Stimulated activated naive CD8-positive, alpha-beta T cell treated with anti-CD3 and anti-CD28 coated beads, Interleukin-15, amount 100 ng/mL, for 72 hours (primary cell): ENCODE measurements at places on chromosomes 7 and 10.
A peak's percentile ranks its signal among the peaks of the same experiment; 100 is the strongest.

DNA sequence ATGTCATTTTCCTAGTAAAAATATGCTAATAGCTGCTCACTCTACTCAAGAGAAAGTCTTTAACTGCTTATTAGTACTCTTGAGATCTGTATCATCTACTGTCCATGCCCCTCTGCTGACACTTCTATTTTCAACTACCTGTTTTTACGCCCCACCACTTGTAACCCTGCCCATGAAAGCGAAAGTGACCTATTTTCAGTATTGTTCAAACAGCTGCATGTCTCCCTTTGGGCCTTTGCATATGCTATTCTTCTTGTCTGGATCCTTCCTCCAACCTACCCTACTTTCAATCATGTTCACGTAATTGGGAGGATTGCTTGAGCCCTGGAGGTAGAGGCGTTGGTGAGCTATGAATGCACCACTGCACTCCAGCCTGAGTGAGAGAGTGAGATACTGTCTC, 1481.3 kb downstream of the GATA3 start:
- no peak for DNase-seq

- no peak for DNase-seq
Observed at GRCh38 chr10:76415554-76415953, 984.1 kb downstream of the LRMDA start.

DNA sequence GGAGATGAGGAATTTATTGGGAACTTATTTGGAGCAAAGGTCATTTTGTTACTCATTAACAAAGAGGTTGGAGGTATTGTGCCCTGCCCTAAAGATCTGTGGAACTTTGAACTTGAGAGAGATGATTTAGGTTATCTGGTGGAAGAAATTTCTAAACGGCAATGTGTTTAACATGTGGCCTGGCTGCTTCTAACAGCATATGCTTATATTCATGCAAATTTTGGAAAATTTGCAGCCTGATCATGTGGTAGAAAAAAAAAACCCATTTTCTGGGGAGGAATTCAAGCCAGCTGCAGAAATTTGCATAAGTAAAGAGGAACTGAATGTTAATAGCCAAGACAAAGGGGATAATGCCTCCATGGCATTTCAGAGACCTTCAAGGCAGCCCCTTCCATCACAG, 10.7 kb upstream of the PANK1 start:
- no peak for DNase-seq

DNA sequence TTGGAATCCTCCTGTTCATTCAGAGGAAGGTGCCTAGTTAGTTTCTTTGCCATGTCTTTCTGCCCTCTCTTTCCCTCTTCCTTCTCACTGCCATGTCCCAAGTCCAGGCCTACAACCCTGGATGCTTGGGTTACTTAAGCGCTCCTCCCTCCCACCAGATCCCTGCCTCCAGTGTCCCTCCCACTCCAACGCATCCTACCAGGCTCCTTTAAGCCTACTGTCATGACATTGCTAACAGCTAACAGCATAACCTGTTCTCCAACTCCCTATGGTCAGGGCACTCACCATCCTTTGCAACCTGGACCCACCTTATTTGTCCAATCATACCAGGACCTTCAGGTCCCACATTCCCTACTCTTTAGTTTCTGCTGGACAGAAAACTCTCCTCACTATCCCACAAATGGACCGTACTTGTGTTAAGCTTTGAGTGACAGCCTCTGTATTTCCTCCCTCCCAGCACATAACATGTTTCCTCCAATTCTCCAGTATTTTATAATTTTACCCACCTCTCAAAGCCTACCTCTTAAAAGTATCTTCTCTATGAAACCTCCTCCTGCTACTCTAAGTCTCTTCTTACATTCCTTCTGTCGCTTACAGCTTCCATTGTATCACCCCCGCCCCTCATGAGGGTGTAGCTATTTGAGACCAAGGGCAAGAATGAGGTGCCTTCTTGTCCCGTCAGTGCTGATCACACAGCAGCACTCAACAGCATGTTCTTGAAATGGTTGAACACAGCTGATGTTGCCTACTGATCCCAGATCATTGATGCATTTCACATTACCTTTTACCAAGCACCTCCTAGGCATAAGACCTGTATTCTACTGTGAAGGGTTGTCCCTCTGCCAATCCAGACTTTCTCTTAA, 1.7 kb downstream of the BLNK start:
- no peak for DNase-seq

DNA sequence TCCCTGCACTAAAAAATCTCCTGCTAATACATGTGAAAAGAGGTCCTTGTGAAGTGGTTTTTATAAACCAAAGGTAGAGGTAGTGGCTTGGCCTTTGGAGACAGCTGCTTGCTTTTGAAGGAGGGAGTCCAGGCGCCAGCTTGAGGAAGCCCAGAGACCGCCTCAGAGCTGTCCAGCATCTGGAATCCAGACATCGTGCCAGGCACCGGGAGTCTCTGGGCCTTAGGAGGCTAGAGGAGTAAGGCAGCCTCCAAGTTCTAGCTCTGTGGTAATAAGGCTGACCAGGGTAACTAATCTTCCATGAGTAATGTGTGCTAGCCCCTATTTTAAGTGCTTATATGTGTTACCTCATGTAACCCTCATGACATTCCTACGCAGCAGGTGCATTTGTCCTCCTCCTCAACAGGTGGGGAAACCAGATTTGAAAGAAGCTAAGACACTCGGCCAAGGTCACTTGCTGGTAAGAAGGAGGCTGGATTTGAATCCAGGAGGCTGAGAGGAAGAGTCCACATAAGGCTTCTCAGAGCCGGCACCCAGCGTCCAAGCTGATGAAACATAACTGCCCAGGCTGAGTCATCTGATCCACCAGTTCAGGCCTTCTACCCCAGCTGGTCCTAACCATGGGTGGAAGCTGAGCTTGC, 26.1 kb downstream of the PRLHR start:
- no peak for DNase-seq

DNA sequence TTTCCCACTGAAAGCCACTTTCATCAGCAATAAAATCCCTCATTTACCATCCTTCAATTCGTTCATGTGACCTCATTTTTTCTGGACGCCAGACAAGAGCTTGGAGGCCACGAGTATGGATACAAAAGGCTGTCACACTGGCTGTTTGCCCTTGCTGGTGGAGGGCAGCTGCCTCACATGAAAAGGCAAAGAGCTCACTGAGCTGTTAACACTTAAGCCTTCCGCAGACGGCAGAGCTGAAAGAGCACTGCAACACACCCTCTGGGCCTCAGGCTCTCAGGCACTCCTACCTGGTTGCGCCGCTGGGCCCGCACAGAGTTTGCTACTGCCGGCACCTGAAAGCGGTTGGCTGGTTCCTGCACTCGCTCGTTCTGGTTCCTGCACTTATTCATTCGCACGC, 193.5 kb downstream of the CFTR start:
- no peak for DNase-seq

DNA sequence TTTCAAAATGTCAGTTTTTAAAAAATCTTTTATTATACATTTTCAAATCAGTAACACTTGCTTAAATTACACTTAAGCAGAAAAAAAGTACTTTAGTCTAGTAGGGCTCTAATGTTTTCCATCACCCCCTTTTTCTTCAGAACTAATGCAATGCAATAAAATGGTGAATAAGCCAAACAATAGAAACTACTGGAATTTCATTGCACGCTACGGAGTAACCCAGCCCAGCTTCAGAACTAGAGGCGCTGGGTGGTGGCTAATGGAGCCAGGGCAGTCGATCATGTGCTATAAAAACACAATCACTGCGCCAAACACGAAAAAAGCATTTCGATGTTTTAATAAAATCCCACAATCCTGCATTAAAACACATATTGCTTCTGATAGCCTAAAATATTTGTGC, 59.9 kb upstream of the ODAD2 start:
- DNase-seq = no peak

GRCh38 chr10:23695825-23696420, 257.0 kb downstream of the OTUD1 start:
- DNase-seq = no peak

GRCh38 chr10:22324413-22324812, 3.5 kb downstream of the BMI1 start:
- no peak for DNase-seq

- no peak for DNase-seq
Observed at GRCh38 chr10:65346466-65346865, 1579.4 kb upstream of the LRRTM3 start.

GRCh38 chr10:31381171-31381570, 62.2 kb downstream of the ZEB1 start:
- no peak for DNase-seq

GRCh38 chr7:39589323-39590111, 23.3 kb downstream of the YAE1 start:
- DNase-seq = peak; percentile 83

DNA sequence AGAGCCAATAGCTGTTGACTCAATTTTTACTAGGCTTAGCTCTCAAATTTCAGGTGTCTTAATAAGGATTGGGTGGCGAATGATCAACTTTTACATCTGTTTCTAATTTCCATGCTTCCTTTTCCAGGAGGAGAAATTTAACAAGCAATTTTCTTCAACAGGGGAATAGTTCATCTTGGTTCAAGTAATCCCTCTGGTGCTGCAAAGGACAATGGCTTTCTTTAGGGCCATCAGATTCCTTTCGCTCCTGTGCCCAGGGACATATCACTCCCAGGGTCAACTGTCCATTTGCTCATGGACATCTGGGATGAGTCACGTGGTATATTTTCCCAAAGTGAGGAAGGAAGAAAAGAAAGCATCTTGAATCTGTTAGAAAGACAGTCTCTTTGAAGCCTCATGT, 313.3 kb downstream of the FRMD4A start:
- DNase-seq = no peak
